ENCODE measurements at places on chromosomes 3 and 15. TPM values are rescaled to one million over a fixed set of nuclear protein-coding genes. Genes with fewer than 3 reads are reported as not detected.

The HYAL2 gene
- total RNA-seq = 582 TPM

The CCDC39 gene
- not detected for total RNA-seq

The THAP10 gene
- total RNA-seq = 2.8 TPM

The PLD1 gene
- 65.4 TPM for total RNA-seq

The IQCF5 gene
- not detected for total RNA-seq

The BOC gene
- total RNA-seq = not detected

The ANKRD34C gene
- total RNA-seq = not detected

The MASP1 gene
- 5.2 TPM for total RNA-seq

The SETD5 gene
- total RNA-seq = 124 TPM

Data from vein endothelial cell (primary cell).